ENCODE measurements at places on chromosomes 3 and 15.

DNA sequence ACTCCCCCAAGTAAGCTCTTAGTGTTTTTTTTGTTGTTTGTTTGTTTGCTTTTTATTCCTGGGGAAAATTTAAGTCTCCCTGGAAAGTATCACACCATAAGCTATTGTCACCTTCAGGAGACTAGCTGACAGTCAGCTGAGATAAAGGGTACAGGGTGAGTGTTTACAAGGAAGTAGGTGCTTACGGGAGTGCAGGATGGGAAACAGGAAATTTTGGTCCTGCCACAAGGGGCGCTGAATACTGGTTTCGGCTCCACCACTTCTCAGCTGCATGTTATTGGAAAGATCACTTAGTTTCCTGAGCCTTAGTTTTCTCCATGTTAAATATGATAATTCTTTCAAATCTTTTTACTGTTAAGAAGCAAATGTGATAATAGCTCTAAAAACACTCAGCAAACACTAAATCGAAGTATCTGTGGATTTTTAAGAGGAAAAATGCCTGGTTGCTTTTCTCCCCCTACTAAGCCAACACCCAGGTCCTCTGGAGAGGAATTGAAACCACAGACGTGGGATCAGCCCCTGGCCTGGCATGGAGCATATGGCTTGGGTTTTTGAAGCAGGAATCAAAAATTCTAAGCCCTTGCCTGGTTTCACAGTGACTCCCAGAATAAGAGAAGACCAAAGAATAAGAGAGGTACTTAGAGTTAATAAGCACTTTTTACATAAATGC is 90.7 kb downstream of the SCN11A start:
- peak; percentile 52 for DNase-seq

- DNase-seq, result no peak
Measured at GRCh38 chr3:179179979-179180759, 32.0 kb downstream of the PIK3CA start.

DNA sequence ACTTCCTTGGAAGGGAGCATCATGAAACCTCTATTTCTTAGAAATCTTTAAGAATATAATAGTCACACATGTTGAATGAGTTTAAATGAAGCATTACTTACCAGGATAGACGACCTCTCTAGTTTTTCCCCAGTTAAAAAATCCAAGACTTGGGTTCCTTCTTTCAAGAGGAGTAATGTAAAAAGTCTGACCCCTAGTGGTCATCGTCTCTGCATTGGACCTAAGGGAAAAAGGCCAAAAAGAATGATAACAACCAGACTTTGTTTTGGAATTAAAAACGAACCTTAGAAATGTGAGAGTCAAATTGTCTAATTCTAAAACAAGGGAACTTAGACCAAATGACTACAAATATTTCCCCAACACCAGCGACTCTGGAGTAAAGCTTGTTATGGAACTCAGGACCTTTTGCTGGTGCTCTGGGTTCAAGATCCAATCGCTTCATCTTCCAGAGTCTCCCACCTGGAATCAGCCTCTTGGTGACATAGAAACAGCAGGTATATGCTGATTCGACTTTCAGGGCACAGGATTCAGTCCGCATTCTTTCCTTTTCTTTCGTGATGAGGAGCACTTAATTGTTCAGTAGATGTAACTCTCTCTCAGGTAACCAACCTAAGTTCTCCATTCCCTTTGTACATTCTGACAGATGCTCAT is 214.8 kb upstream of the TPRG1 start:
- peak; percentile 81 for DNase-seq

GRCh38 chr3:52404391-52404790 is 40.5 kb downstream of the SEMA3G start:
- no peak for DNase-seq

DNA sequence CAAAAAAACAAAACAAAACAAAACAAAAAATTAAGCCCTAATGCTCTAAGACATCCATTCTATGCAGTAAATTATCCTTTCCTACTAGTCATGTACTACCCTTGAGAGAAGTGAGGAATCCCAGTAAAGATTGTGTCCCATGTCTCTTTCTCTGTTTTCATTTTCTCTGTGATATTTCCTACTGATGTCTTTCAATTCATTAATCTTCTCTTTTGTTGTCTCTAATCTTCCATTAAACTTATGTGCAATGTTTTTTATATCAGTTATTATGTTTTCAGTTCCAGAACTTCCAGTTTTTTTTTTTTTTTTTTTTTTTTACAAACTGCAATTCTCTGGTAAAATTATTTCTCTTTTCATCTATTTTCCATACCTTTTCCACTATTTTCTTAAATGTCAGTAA is 44.1 kb upstream of the SLC12A8 start:
- DNase-seq, result no peak

GRCh38 chr3:134179508-134179907 is 71.2 kb downstream of the RYK start:
- no peak for DNase-seq

Measured in AML-193 (cell line).